ENCODE measurements at places on chromosomes 6 and 20.

DNA sequence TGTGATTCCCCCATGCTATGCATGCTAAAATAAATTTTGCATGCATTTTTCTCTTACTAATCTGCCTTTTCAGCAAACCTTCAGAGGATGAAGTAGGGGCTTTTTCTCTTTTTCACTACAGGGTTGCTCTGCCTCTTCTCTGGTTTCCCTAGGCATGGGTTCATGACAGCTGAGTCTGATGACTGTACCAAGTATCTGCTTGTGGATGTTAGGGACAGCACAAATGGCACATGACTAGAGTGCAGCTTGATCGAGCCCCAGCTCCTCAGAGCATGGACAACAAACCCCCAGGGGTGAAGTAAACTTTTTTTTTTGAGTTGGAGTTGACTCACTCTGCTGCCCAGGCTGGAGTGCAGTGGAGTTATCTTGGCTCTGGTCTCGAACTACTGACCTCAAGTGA lies 57.1 kb upstream of the GCM1 start:
- DNase-seq = no peak

- DNase-seq = peak; percentile 2
These were observed 47.2 kb downstream of the DHX35 start for GRCh38 chr20:39009348-39009747.

DNA sequence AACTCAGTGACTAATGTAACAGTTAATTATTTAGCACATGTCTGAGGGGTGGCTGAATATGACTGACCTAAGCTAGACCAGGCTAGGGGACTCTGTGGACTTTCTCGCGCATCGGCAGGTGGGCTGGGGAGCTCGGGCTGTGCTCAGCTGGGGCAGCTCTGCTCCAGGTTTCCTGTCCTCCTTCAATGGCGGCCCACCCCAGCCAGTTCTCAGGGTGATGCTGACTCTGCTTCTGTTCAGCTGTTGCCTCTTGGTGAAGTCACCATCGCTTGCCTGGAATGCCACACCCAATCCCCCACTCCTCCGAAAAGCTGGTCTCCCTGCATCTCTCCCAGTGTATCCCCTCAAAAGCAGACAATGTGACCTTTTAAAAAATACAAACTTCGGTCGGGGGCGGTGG lies 20.0 kb downstream of the PPP1R3G start:
- DNase-seq = no peak

- DNase-seq = peak; percentile 69
These were observed 164.1 kb upstream of the SALL4 start for GRCh38 chr20:51966296-51966971.

GRCh38 chr6:43895656-43896328 lies 125.8 kb downstream of the VEGFA start:
- DNase-seq = no peak

DNA sequence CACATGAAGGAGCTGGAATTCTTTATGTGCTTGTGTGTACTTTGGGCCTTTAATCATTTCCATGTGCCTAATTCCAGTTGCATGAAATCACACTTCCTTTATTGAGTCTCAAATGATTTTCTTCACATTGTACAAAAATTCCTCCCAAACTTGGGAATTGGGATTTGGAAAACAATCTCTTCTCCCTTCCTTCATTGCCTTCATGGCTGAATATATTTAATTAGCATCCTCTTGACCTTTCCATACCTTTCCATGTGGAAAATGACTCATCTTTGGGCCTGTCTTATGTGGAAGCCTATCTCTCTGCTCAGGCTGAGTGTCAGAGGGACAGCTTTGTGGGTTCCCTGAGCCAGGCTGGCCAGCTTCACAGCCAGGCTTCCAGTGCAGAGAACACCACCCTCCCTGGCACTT lies 33.0 kb upstream of the CDH4 start:
- DNase-seq = peak; percentile 1

GRCh38 chr6:14417377-14417776 lies 299.8 kb downstream of the CD83 start:
- DNase-seq = no peak

DNA sequence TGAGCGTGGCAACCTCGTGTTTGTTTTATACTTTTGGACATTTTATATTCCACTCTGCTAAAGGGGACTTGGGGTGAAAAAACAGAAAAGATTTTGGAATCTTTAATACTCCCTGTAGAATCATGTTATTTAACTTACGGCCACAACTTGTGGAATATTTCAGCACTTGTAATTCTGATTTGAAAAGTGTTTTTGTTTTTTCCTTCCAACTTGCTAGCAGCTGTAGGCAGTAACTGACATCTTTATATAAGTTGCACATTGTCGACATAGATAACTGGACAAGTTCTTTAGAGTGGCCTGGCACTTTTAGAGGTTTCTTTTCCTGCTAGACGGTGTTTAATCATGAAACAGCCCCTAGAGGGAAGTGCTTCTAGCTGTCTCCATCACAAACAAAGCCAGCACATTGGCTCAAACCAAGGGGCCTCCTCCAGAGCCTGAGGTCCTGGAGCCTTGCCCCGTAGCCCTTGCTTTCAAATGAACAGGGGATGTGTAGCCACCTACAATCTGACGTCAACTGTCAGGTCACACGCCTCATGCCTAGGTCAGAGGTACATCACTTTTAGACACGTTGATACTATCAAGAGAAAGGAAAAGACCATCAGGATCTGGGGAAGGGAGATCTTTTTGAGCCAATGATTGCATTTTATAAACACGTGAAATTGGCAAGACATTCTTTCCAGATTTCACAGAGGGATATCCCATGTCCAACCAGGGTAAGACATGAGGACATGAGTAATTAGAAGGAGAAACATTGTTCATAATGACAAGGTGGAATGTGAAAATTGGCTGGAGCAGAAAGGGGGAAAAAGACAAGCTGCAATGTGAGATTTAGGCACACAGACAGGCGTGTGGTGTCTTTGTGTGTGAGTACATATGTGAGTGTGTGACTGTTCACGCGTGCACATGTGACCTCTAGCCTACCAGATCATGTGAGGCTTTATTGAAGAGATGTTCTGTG lies 92.1 kb downstream of the TXNDC5 start:
- DNase-seq = no peak

DNA sequence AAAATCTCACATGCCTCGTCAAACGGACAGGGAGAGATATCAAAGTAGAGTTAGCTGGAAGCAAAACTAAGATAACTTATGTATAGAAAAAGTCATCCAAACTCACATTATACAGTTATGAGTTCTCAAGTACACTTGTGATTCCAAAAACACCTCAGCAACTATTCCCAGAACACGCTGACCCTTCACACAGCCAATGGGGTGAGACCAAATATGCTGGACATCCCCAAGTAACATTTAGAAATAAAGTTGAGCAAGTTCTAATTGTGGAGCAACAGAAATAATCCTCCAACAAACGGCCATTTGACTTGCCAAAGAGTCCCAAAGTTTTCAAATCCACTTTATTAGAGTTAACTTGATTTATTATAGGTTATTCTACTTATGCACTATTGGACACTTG lies 52.4 kb downstream of the LY86 start:
- DNase-seq = no peak

- DNase-seq = peak; percentile 72
These were observed 9.8 kb upstream of the PNISR start for GRCh38 chr6:99434702-99435530.

- no peak for DNase-seq
These were observed 20.8 kb upstream of the FAM83D start for GRCh38 chr20:38905375-38905774.

DNA sequence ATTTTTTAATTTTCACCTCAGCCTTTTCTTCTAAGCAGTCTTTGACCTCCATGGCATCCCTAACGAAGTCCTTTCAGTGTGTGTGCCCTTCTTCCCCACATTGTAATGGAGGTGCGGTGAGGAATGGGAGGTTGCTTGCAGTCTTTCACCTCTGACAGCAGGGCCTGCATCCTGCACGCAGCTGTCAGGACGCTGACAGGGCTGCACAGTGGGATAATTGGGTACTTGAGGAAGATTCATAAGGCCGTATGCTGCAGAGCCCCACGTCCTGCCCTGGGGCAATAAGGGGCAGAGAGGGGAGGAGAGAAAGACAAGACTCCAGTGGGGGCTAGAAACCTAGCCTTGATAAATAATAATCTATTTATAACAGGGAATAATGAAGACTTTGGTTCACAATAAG lies 184.7 kb downstream of the SAMD5 start:
- DNase-seq = no peak

Measured in hematopoietic multipotent progenitor cell treated with erythropoietin and hydrocortisone succinate and interleukin-3 and kit ligand, for 4 days (in vitro differentiated cells).